COLO829 (cell line): ENCODE measurements at places on chromosomes 3 and 15.
A peak's percentile ranks its signal among the peaks of the same experiment; 100 is the strongest.

- DNase-seq: no peak
These were observed 140.9 kb downstream of the NTRK3 start for GRCh38 chr15:88115486-88116152.

- DNase-seq: no peak
These were observed 15.0 kb upstream of the ZNF385D start for GRCh38 chr3:21766002-21766401.

DNA sequence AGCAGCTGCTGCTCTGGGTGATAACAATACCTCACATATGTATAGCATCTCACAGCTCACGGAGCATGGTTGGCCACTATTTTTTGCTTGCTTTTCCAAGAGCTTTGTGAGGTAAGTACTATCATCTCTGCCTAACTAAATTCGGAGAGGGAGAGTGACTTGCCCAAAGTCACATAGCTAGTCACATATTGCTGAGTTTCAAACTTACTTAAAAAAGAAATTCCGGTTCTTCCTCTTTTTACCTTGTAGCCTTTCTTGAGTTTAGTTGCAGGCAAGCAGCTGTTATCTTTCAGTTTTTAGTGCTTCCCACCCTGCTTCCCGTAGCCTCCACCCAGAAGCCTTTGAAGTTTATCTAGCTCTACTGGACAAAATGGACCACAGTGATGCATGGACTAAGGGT, 309.2 kb downstream of the PDCD6IP start:
- no peak for DNase-seq

DNA sequence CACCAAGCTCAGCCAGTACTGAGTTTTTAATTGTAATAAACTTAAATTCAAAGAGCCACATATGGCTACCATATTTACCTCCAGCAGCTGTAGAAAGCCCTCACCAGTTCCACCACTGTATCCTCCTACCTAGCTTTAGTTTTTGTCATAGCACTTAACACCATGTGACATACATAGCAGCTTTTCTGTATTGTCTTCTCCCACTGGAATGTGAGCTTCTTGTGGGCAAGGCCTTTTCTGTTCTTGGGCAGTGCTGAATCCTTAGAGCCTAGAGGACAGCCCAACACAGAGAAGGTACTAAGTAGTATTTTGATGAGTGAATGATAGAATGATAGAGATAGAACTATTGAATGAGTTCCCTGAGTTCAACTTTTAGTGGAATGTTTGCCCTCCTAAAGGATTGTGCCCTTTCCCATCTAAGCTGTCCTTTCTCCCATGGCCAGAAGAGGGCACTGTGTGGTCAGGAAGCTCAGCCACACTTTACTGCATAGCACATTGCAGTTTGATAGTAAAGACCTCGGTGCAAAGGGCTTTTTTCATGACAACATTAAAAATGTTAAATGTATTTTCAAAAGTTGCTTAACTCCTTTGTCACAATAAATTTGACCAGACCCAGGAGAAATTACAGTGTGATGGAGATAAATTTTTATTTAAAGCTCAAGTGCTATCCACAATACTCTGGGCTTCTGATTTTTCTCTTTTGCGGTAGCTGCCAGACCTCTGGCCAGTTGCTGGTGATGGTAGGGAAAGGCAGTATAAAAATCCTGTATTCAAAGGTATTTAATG, 115.8 kb downstream of the GHSR start:
- DNase-seq: peak; percentile 68

GRCh38 chr15:91870876-91871537, 17.5 kb downstream of the SLCO3A1 start:
- no peak for DNase-seq

GRCh38 chr3:119352863-119353527, 58.8 kb downstream of the ARHGAP31 start:
- DNase-seq: no peak

GRCh38 chr3:134485075-134485717, 589 bp downstream of the ANAPC13 start:
- no peak for DNase-seq
